Cortex of kidney (tissue), 1 donor: ENCODE measurements at places on chromosomes 5 and 9.

DNA sequence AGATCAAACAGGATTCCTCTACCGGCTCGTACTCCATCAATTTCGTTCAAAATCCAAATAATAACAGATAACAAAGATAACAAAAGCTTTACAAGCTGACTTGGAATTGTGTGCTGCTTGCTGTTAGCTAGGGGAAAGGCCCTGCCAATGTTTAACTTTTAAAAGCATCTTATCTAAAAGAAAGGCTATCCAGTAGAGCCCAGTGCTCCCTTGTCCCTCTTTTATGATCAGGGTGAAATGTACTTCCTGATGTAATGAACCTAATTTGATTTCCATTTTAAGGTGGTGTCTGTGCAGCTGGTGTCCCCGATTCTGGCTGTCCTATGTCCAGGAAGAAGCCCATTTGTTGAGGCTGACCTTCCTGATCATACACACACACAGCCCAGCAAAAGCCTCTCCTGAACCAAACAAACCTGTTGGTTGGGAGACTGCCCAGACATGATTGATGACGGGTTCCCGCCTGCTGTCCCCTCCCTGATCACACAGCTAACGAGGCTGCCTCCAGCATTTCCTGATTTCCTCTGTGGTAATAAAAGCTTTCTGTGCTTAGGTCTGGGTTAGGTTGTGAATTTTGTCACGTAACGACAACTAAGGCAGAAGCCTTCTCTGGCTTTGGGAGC lies 54.1 kb downstream of the PWWP2A start:
- DNase-seq = no peak

- DNase-seq = no peak
Observed at GRCh38 chr5:110362261-110362660, 364.2 kb downstream of the TMEM232 start.

DNA sequence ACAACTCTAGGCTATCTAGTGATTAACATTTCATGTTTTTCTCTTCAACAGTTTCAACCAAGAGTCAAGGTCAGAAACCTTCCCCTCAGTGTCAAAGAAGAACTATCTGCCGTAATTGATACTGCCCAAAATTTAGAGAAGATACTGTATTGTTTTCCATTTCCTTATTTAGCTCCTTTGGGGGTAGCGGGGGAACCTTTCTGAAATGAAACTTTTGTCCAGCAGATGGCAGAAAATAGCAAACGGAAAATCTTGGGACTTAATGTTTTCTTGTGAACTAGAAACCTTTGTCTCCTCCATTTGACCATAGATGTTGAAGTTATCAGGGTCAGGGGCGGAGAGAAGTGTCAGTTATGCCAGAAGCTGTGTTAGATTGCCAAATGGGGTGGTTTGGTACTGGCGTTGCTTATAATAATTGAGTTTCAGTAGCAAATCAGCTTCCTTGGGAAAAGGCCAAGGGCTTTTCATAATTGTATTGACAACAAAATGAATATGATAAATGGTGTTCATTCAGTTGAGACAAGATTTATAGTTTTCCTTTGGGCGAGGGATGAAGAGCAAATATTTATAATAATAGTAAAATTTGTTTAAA lies 101.7 kb upstream of the TLX3 start:
- no peak for DNase-seq

DNA sequence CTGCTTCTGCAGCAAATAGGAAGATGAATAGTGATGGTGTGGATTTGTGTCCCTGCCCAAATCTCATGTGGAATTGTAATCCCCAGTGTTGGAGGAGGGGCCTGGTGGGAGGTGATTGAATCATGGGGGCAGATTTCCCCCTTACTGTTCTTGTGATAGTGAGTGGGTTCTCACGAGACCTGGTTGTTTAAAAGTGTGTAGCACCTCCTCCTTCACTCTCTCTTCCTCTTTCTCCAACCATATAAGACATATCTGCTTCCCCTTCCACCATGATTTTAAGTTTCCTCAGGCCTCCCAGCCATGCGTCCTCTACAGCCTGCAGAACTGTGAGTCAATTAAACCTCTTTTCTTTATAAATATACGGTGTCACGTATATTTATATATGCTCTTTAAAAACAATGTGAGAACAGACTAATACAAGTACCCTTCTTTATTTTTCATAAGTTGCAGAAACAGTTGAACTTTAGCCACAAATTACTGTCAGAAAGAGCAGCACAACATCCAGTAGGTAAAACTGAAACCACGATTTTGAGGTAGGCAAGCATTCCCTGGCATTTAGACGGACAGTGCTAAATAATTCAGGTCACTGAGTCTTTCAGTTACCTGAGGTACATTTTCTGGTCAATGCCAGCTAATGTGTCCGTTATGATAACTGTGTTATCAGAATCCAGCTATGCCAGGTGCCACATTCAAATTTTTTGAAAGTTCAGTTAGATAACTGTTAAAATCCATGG lies 79.3 kb upstream of the SPEF2 start:
- no peak for DNase-seq

DNA sequence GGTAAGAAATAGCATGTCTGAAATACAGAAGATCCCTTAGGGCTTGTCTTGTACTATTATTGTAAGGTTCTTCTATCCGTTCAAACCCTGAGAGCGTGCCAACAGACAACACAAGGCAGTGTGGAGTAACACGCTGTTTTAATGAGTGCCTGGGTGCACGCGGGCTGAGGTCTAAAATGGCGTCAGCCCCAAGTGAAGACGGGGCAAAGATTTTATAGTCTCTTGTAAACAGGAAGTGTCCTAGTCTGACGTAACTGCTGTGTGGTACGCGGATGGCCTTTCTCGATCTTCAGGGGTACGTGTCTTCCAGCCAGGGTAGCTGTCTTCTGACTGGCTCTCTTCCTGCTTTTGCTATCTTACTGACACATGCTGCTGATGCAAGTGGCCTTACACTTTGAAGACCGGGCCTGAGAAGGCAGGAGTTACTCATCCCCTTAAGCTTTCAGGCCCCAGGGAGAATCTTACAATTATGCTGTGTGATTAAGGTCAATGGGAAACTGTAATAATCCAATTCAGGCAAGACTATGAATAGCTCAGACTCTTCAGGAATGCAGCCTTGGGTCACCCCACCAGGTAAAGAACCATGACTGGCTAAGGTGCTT lies 1812.0 kb upstream of the CDH9 start:
- DNase-seq = no peak

GRCh38 chr9:115109486-115109885 lies 8.5 kb downstream of the TNC start:
- DNase-seq = no peak

DNA sequence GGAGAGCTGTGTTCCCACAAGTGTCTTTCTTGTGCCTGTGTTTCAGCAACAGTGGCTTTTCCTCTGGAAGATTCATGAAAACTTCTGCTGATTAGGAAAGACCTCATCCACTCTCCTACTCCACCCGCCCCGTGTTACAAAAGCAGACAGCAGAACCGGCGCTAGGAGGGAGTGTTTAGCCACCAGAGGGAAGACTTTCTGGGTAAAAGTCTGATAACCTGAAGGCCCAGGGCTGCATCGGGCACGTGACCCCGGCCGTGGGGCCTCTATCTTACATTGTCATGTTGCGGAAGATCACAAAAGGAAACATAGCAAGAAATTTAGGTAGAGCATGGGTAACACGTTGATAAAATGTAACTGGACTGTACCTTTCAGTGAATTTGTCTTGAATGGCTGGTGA lies 32.0 kb upstream of the DMRT2 start:
- DNase-seq = no peak

DNA sequence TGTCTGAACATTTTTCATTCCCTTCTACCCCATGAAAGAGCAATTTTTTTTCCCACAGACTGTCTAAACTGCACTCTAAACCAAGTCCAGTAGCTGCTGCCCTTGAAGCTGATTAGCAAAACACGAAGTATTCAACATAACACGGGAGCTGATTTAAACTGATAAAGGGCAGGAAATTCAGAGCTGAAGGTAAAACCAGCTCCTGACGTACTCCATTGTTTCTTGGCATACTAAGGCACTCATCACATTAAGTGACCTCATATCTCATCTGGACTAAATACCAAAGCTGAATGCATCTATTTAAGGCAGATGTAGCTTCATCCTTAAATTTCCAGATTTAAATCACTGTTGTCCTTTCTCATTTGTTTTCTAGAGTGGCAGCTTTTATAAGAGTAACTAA lies 12.0 kb downstream of the GDF9 start:
- DNase-seq = no peak

- no peak for DNase-seq
Observed at GRCh38 chr5:93406971-93407401, 174.0 kb downstream of the NR2F1-AS1 start.

DNA sequence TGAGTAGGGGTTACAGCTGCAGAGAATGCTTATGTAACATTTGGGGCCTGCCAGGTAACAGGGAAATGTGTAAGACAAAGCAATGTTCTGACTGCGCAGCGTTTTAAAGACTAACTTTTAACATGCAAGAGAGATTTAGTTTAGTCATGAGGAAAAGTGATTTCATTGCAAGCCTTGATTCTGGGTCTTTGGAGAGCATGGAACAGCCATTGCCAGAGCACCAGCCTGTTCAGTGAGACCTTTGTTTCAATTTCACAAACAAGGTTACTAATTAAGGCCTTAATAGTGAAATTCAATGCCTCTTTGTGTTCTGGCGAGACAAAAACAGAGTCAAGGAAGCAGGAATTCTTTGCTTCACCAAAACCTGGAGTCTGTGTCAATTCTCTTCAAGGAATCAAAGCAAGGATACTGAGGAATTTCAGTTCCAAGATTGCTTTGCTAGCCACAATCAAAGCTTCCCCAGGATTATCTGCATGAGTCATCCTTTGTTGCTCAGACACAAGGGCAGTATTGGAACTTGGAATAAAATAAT lies 14.4 kb downstream of the CKMT2 start:
- DNase-seq = no peak

- DNase-seq = no peak
Observed at GRCh38 chr5:145903867-145904266, 31.1 kb upstream of the GRXCR2 start.

DNA sequence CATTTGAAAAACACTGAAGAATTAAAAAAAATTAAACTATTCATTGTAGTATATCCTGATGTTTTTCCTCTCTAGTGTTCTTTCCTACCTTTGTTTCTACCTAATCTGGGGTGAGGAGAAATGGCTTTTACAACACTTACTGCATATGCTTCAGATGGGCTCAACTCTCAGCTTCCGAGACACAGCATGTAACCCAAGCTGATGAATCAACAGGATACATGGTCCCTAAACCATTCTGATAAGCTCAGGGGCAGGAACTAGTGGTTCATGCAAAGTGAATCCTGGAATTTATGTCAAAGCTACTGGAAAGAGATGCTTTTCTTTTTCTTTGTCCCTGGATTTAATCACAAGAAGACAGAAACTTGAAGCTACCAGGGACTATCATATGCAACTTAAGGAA lies 672.5 kb upstream of the RORB start:
- DNase-seq = no peak
